CD4-positive, alpha-beta T cell (primary cell): ENCODE measurements at places on chromosomes 4 and X. TPM values are rescaled to one million over a fixed set of nuclear protein-coding genes. Genes with fewer than 3 reads are reported as not detected.

F9 gene
- total RNA-seq = not detected

GRCh38 chrX:110418316-110419235 lies 59.9 kb downstream of the RTL9 start:
- no peak for DNase-seq
- no peaks in the 10 kb centered on the region for H3K36me3 ChIP-seq
- no peaks in the 10 kb centered on the region for H3K4me1 ChIP-seq
- no peak overlapping the region for H3K4me3 ChIP-seq
- H3K27me3 ChIP-seq = no peaks in the 10 kb centered on the region

MAGEA2B gene
- not detected for total RNA-seq

DNA sequence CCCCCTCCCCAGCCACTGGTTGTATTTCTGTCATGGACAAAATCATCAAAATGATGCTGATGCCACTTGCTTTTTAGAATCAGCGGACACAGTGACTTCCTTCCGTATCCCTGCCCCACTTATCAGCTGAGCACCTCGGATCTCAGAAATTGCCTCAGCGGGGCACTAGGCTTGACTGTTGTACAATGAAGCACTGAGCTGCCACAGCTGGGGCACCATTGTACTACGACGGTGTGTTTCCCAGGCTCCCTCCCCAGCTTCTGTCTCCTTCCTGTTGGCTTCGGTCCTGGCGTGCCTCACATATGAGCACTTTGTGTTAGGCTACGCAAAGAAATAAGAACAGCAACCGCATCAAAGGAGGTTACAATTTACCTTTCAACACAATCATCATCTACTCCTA lies 82.4 kb downstream of the F11 start:
- H3K27ac ChIP-seq = no peak overlapping the region
- H3K36me3 ChIP-seq = no peaks in the 10 kb centered on the region
- no peaks in the 10 kb centered on the region for H3K4me1 ChIP-seq

DNA sequence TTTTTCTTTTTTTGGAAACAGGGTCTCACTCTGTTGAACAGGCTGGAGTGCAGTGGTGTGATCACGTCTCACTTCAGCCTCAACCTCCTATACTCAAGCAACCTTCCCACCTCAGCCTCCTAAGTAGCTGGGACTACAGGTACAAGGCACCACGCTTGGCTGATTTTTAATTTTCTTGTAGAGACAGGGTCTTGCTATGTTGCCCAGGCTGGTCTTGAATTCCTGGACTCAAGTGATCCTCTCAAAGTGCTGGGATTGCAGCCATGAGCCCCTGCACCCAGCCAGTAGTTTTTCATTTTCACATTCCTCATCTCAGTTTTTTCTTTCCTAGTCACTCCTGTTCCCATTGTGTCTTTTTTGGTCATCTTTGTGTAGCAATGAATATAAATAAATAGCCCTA lies 11.1 kb downstream of the USO1 start:
- H3K36me3 ChIP-seq = no peaks in the 10 kb centered on the region
- H3K27ac ChIP-seq = no peak overlapping the region
- no peaks in the 10 kb centered on the region for H3K4me1 ChIP-seq
- no peak overlapping the region for H3K4me3 ChIP-seq

- no peaks in the 10 kb centered on the region for H3K27me3 ChIP-seq
- H3K4me1 ChIP-seq = no peaks in the 10 kb centered on the region
- H3K36me3 ChIP-seq = no peaks in the 10 kb centered on the region
- DNase-seq = no peak
These were observed 114.0 kb downstream of the FHIP1A start for GRCh38 chr4:151522866-151523519.

GRCh38 chr4:74618659-74619058 lies 173.7 kb downstream of the AREG start:
- no peaks in the 10 kb centered on the region for H3K27me3 ChIP-seq
- H3K4me1 ChIP-seq = no peaks in the 10 kb centered on the region
- H3K27ac ChIP-seq = no peak overlapping the region
- no peaks in the 10 kb centered on the region for H3K36me3 ChIP-seq

GRCh38 chr4:6235901-6236640 lies 33.6 kb upstream of the WFS1 start:
- DNase-seq = no peak
- no peaks in the 10 kb centered on the region for H3K36me3 ChIP-seq
- no peaks in the 10 kb centered on the region for H3K27me3 ChIP-seq
- H3K4me3 ChIP-seq = no peak overlapping the region
- H3K27ac ChIP-seq = no peak overlapping the region

SMIM31 gene
- not detected for total RNA-seq

WDR17 gene
- total RNA-seq = 0.47 TPM

- no peaks in the 10 kb centered on the region for H3K36me3 ChIP-seq
- no peak for DNase-seq
- no peak overlapping the region for H3K4me3 ChIP-seq
- H3K27ac ChIP-seq = no peak overlapping the region
These were observed 53.5 kb downstream of the SMAD1 start for GRCh38 chr4:145535202-145535601.

DNA sequence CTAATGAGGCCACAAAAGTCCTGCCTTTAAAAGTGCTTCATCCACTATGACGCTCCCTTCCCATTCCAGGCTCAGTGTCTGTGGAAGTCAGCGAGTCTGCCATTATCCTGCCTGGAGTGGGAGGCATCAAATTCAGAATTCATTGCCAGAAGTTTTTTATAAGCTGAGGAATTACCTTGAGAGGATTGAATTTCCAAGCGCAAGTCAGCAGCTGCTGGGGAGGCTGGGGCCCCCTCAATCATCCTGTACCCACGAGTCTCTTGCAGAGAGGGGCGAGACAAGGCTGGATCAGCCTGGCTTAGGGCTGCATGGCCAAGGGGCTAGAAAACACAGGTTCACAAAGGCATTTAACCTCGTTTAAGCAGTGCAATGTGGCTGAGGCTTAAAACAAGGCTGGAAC lies 170.5 kb upstream of the NOCT start:
- H3K4me1 ChIP-seq = no peaks in the 10 kb centered on the region
- no peaks in the 10 kb centered on the region for H3K36me3 ChIP-seq
- peaks cover 3% of the 10 kb centered on the region for H3K27me3 ChIP-seq

IL3RA gene
- total RNA-seq = 0.45 TPM
